ENCODE measurements at places on chromosomes 2 and 18. TPM values are rescaled to one million over a fixed set of nuclear protein-coding genes. Genes with fewer than 3 reads are reported as not detected.

Gene MBP
- total RNA-seq: 2.7 TPM

Gene SNX17
- 193 TPM for total RNA-seq

GRCh38 chr2:227370092-227370491, 9.0 kb downstream of the TM4SF20 start:
- no peak overlapping the region for H3K4me3 ChIP-seq

- H3K27ac ChIP-seq: no peak overlapping the region
- no peak for DNase-seq
Measured at GRCh38 chr2:145198555-145198954, 678.6 kb upstream of the ZEB2 start.

Gene TIA1
- 42.8 TPM for total RNA-seq

- H3K27me3 ChIP-seq: no peaks in the 10 kb centered on the region
- no peak for DNase-seq
- H3K27ac ChIP-seq: no peak overlapping the region
- H3K4me3 ChIP-seq: no peak overlapping the region
- peaks cover 6% of the 10 kb centered on the region for H3K36me3 ChIP-seq
- peaks cover 17% of the 10 kb centered on the region for H3K4me1 ChIP-seq
Measured at GRCh38 chr2:113258471-113259147, 20.1 kb downstream of the PAX8 start.

- H3K4me3 ChIP-seq: no peak overlapping the region
- H3K27ac ChIP-seq: no peak overlapping the region
- no peaks in the 10 kb centered on the region for H3K27me3 ChIP-seq
- H3K36me3 ChIP-seq: no peaks in the 10 kb centered on the region
- no peaks in the 10 kb centered on the region for H3K4me1 ChIP-seq
Measured at GRCh38 chr2:156175946-156176345, 156.6 kb downstream of the NR4A2 start.

DNA sequence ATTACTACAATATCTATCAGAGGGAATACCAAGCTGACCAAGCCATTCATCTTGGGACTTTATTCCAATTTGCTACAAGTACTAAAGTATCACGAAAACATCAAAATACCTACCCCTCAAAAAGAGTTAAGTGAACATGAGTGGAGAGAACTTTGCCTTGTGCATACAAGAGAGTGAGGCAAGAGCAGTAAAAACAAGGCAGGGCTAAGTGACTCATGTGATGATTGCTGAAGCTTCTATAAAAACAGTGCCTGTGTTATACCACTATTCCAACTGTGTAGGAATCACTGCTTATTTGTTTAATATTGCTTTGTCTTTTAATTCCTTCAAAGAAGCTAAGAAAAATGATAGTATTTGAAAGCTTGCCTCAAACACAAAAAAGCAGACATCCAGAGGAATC, 61.2 kb downstream of the FARSB start:
- peak; percentile 79 for DNase-seq
- H3K4me3 ChIP-seq: no peak overlapping the region
- H3K27ac ChIP-seq: no peak overlapping the region
- no peaks in the 10 kb centered on the region for H3K27me3 ChIP-seq
- peaks cover 8% of the 10 kb centered on the region for H3K4me1 ChIP-seq

- H3K36me3 ChIP-seq: no peaks in the 10 kb centered on the region
- H3K4me3 ChIP-seq: peak overlapping the region; percentile 82
- H3K27ac ChIP-seq: peak overlapping the region; percentile 81
- DNase-seq: peak; percentile 81
- H3K27me3 ChIP-seq: no peaks in the 10 kb centered on the region
Measured at GRCh38 chr2:26298638-26299393, 47.1 kb upstream of the SELENOI start.

Gene VWC2L
- not detected for total RNA-seq

DNA sequence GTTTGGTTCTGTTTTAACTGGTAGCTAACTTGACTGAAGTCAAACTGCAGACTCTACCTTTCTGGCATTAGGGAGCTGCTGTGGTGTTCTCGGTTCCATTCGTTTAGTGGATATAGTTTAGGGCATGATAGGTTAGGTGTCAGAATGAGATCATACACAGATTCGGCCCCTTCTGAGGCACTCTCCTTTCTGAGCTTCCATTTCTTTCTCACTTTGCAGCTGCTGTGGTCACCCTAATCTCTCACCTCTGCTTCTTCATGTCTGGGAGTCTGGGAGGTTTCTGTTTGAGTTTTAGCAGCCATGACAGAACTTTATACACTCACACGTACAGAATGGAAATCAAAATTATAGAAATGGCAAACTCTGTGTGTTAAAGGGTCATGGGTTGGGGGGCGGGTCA, 122.8 kb downstream of the ATP9B start:
- no peak overlapping the region for H3K4me3 ChIP-seq
- no peaks in the 10 kb centered on the region for H3K4me1 ChIP-seq
- H3K36me3 ChIP-seq: 0 out of 2 replicates have a peak, but pooled peaks cover 8% of the 10 kb centered on the region

- no peak overlapping the region for H3K27ac ChIP-seq
- H3K4me1 ChIP-seq: no peaks in the 10 kb centered on the region
- H3K4me3 ChIP-seq: no peak overlapping the region
- peak; percentile 19 for DNase-seq
- H3K36me3 ChIP-seq: no peaks in the 10 kb centered on the region
Measured at GRCh38 chr2:119293254-119293653, 69.6 kb downstream of the STEAP3 start.

- peaks cover 15% of the 10 kb centered on the region for H3K4me1 ChIP-seq
- H3K27me3 ChIP-seq: no peaks in the 10 kb centered on the region
- H3K36me3 ChIP-seq: peaks cover 3% of the 10 kb centered on the region
- H3K4me3 ChIP-seq: no peak overlapping the region
- no peak overlapping the region for H3K27ac ChIP-seq
Measured at GRCh38 chr2:24712296-24712695, 80.9 kb downstream of the PTRHD1 start.

DNA sequence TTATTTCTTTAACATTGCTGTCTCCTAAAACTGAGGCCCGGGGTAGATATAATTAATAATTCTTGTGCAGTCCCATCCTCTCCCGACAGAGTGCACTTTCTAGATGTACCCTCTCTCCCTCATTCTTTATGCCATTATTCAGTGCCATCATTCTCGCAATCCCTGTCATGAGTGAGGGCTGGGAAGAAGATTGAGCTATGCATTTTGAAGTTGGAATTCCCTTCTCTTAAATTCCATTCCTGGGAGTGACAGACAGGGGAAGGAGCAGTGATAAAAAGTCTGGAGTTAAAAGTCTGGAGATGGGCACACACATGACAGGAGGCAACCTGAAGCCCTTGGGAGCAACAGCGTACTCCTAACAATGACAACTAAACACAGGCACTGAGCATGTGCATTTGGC, 2.6 kb upstream of the KCNE4 start:
- DNase-seq: no peak
- H3K27me3 ChIP-seq: no peaks in the 10 kb centered on the region
- no peaks in the 10 kb centered on the region for H3K36me3 ChIP-seq
- H3K4me3 ChIP-seq: no peak overlapping the region
- no peak overlapping the region for H3K27ac ChIP-seq
- peaks cover 51% of the 10 kb centered on the region for H3K4me1 ChIP-seq

Gene NOL4
- not detected for total RNA-seq
